ENCODE measurements at places on chromosomes 1 and 21.

DNA sequence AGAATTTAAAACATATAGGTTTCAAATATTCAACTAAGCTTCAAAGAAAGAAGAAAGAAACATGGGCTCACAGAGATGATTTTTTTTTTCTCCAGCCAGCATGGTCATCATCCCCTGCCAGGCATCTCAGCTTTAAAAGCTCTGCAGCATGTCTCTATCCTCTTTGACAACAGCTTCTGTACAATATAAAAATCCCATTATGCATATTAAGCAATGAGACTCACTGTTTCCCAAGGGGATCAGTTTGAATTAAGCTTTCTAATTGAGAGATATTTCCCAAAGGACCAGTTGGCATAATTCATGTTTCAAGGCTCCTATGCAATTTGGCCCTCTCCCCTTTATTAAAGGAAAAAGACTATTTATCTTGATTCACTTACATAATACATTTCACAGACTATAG, 220.3 kb downstream of the GRIK1 start:
- no peak for DNase-seq

- no peak for DNase-seq
Observed at GRCh38 chr1:114344656-114345055, 166.3 kb downstream of the TRIM33 start.

- no peak for DNase-seq
Observed at GRCh38 chr1:90650401-90650800, 66.7 kb downstream of the BARHL2 start.

DNA sequence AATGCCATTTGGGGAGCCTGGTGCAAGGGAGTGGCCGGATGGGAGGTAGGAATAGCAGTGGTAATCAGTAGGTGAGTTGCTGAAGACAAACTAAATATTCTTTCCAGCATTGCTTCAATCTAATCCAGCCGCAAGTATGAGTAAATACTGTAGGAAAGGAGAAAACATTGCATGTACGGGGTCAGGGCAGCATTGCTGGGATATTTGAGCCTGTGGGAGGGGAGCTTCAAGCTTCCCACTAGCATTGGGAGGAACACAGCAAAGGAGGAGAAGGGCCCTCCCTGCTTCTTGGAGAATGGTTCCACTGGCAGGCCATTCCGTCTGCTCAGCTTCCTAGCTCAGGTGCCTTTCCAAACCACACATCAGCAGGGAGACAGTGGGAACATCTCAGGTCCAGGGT, 15.2 kb downstream of the CAPN2 start:
- DNase-seq: no peak

GRCh38 chr1:173181791-173182190, 25.3 kb downstream of the TNFSF4 start:
- DNase-seq: no peak

GRCh38 chr1:172134087-172134731, 286.3 kb upstream of the C1orf105 start:
- DNase-seq: no peak

DNA sequence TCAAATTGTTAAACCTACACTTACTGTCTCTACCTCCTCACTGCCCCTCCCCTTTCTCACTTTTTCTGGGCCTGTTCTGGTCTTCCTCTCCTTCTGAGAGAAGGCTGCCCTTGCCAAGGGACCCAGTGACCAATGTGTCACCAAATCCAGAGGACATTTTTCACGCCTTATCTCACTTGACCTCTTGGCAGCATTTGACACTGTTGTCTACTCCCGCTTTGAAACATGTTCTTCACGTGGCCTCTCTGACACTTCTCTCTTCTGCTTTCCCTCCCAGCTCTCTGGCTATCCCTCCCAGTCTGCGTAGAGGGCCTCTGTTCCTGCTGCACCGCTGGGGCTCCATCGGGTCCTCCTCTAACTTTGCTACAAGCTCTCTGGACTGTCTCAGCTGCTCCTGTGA, 25.3 kb downstream of the KCNQ4 start:
- no peak for DNase-seq

GRCh38 chr21:32330784-32331311, 32.2 kb downstream of the MRAP start:
- DNase-seq: no peak

DNA sequence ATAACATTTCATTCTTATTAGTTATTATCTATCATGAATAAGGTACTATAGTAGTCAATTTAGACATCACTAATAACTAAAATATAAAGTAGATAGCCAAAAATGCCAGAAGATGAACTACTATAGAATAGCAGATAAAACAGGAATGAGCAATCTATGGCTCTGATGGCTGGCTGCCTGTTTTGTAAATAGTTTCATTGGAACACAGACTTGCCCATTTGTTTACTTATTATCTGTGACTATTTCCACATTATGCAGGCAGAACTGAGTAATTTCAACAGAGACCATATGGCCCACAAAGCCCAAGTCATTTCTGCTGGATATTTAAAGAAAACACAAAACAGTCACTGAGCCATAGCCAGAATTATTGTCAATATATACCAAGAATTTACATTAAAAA, 222.1 kb downstream of the COL24A1 start:
- DNase-seq: no peak
